ENCODE measurements at places on chromosomes 1 and 21.

- no peak for DNase-seq
Measured at GRCh38 chr1:151011154-151011850, 3.1 kb downstream of the PRUNE1 start.

DNA sequence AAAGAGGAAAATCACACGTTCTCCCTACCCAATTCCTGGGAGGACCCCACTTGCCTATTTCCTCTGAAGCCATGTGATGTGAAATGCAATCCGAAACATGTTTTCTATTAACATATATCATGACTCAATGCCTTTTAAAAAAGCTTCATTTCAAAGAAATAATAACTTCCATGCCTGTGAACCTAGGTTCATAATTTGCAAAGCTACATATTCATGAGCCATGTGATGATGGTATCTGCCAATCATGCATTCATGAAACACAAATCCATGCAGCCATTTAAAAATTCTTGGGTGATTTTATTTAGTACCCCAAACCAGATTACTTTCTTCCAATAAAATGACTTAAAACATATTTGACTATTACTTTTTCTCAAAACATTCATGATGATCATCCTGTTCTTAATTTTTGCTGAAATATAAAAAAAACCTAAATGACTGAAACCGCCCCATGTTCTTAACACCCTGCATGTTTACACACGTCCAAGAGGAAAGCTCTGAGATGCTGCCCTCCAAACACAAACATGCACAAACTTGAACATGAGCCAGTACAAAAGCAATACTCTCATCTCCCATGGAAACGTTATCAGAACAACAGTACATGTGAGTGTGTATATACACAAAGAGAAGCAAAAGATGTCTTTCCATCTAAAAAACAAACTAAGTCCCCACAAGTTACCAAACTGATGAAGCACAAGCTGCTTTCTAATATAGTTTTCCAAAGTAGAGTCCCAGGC is 140.1 kb downstream of the TGFBR3 start:
- DNase-seq: no peak

GRCh38 chr1:16146279-16147155 is 9.4 kb downstream of the EPHA2 start:
- no peak for DNase-seq

- DNase-seq: no peak
Measured at GRCh38 chr1:205071028-205071409, 13.2 kb downstream of the TMEM81 start.

DNA sequence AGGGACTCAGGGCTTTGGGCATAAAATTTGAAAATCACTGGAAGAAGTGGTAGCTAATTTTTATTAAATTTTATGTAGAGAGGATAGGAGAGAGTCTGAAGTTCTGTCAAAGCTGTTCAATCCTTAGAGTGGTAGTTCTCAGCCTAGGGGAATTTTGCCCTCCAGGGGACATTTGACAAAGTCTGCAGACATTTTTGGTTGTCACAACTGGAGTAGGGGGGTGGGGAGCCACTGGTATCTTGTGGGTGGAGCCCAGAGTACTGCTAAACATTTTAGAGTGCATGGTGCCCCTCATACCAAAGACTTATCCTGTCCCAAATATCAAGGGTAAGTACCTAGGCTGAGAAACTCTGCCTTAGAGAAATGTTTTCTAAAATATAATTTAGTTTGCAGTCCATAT is 30.2 kb downstream of the RASAL2 start:
- DNase-seq: no peak
